ENCODE measurements at places on chromosomes 16 and 17.
A peak's percentile ranks its signal among the peaks of the same experiment; 100 is the strongest.

DNA sequence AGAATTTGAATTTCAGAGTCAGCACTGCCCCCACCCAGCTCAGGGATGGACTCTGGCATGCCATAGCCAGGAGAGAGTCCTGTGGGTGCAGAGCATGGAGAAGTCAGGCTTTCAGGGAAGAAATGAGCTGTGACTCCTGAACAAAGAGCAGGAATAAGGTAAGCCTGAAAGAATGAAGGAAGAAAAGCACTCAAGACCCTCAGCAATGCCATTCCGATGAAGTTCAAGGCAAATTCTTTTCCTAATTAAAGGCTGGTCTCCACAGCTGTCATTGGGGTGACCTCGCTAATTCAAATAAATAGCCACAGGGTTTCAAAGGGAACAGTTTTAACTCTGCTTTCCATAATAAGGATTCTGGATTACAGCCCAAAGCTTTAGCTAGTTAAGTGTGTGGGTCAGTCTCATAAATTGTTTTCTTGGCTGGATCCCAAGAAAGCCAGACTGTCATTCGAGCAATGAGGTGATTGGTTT, 31.7 kb downstream of the TOM1L2 start:
- peak; percentile 69 for DNase-seq

DNA sequence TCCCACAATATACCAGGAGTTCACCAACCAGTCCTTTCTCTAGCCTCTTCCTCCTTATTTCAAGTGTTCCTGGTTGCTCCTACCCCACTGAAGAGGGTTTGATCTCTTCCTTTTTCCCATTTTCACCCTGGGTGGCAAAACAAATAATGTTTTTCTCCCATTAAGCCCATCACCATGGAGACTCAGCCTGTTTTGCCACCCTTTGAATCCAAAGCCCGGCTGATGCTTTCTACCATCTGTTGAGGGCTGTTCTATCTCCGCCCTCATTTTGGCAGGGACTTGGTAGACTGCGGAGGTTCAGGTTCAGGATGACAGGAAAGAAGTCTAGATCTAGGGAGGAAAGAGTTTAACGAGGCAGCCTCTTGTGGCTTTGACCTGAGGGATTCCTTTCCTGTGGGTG, 2.6 kb downstream of the DNAH2 start:
- DNase-seq = peak; percentile 40

DNA sequence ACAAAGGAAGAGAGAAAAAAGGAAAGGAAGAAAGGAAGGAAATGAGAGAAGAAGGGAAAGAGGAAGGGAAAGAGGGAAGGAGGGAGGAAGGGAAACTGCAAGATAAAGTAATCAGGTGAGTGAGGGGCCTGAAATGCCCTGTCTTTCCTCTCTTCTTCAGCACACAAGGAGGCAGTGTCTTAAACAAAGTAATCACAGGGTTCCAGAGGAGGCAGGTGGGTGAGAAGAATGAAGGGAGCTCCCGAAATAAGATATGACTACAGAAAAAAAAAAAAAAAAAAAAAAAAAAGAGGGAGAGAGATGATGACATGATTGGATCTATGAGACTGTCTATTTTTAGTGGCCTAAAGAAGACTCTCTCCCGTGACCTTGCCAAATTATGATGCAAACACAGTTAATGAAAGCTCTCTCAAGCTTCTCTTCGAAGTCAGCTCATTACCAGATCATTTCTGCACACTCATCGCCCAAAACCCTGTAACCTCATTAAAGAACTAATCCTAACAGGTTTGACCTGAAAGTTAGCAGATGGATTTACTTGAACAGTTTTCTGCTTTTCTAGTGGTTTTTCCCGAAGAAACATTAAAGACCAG, 53.6 kb downstream of the CDH11 start:
- peak; percentile 41 for DNase-seq

GRCh38 chr16:26019381-26020242, 327.9 kb downstream of the HS3ST4 start:
- peak; percentile 12 for DNase-seq

DNA sequence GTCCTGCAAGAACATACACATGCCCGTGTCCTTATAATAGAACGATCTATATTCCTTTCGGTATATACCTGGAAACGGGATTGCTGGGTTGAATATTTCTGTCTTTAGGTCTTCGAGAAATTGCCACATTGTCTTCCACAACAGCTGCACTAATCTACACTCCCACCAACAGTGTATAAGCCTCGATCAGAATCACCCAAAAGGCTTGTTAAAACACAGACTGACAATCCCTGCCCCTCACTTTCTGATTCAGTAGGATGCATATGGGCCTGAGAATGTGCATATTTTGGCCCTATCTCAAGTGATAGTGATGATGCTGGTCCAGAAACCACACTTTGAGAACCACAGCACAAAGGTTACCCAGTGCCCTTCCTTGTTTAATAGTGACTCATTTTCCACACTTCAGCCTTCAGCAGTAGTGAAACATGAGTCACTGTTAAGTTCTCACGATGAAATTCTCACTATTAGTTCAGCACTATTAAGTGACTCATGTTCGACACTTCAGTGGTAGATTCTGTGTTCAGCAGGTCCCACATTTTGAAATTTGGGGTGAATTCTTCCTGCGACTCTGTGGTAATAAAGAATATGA, 215.6 kb downstream of the GRIN2A start:
- DNase-seq = peak; percentile 6

GRCh38 chr17:29243792-29244191, 2.9 kb upstream of the CRYBA1 start:
- peak; percentile 48 for DNase-seq

- DNase-seq = no peak
These were observed 91.8 kb downstream of the SDK2 start for GRCh38 chr17:73552300-73553048.

DNA sequence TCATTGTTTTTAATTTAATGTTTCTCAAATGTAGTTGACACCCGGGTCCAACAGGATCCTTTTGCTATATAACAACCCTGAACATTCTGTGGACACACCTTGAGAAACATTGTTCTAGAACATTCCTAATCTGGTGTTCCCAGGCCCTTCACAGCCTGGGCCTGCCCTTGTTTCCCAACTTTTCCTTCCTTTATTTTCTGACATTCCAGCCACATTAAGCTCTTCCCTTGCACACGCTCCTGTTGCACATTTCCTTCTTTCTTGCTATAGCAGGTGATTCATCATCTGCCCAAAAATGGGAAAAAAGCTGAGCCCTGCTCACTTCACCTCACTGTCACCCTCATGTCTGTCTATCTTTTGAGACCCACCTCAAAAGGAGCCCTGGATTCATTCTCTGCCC, 67.9 kb upstream of the MARCHF10 start:
- DNase-seq = no peak

DNA sequence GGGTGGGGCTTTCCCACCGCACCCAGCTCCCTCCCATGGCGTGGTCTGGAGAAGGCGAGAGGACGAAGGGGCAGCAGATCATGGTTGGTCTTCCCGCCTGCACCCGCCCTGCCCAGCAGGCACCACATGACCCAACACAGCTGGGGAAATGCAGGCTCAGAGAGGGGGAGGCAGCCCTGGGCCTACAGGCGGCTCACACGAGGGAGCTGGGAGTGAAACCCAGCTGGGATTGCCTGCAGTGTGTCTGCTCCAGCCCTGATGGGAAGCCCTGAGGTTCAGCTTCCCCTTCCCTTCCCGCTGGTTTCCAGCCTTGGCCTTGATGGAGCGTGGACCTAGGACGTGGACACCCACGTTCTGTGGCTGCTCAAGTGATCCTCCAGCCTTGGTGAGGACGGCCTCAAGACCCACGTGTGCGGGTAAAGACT, 20.0 kb upstream of the PABPN1L start:
- no peak for DNase-seq

DNA sequence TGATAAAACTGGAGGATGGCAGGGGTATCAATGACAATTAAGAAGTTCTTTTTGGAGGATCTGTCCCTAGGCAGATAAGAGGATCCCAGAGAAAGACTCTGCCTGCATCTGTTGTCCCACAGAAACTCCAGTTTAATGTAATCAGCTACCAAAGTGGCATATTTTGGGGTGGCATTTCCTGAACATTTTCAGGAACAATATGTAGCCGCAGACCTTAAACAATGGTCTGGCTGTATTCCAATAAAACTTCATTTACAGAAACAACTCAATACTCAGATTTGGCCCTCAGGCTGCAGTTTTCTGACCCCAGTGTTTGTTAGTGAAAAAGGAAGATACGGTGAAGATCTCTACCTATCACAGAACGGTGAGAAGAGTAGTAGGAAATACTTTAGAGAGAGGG, 46.1 kb downstream of the KCNJ16 start:
- no peak for DNase-seq

GRCh38 chr16:57240851-57241250, 4.2 kb upstream of the ARL2BP start:
- DNase-seq = no peak

Measured in mesendoderm (in vitro differentiated cells).